ENCODE measurements at places on chromosomes 1 and 21.

GRCh38 chr1:203036537-203036936 lies 10.2 kb downstream of the PPFIA4 start:
- no peak for DNase-seq

- no peak for DNase-seq
Measured at GRCh38 chr1:182669266-182669665, 15.1 kb downstream of the RGS8 start.

DNA sequence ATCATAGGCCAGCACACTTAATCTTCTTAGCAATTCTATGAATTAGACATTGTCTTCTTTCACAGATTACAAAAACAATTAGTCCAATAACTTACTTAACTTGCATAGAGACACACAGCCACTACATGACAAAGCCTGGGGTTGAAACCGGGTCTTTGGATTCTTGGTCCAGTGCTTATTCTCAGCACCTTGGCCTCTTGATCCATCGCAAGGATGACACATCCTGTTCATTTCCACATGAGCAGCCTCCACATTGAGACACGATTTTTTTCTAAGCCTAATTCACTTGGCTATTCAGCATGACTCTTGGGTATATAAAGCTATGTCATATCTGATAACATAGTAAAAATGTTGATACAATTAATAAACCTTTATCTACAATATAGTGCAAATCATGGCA lies 221.0 kb upstream of the FOXD3 start:
- no peak for DNase-seq

DNA sequence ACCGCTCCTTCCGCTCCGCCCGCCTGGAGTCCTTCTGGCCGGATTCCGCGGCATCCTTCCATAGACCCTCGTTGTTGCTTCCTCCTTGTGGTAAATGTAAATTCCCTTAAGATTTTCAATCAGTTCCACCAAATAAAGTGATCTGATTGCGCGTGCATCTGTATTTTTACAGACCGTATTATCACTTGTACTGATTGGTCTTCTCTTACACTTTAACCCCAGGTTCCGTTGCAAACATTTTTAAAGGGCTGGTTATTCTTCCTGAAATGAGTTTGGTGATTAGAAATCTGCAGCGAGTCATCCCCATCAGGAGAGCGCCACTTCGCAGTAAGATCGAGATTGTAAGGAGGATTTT lies 483 bp downstream of the YBEY start:
- no peak for DNase-seq

- DNase-seq, result no peak
Measured at GRCh38 chr1:90193116-90193515, 198.2 kb downstream of the ZNF326 start.

DNA sequence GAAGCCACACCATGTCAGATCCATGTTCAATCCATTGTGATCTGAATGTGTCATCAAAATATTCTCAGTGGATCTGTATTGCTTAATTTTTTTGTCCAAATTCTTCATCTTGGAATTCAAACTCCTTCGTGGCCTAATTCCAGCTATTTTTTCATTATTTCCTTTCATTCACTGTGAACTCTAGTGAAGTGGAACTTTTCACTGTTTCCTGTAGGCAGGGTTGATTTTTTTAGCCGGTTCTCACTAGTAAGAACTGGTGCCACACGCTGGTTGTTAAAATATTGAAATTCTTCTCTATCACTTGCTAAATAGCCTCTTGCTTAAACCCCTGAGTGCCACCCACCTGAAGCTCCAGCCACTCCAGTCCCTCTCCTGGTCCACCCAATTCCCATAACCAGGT lies 7.6 kb upstream of the S100A11 start:
- no peak for DNase-seq

DNA sequence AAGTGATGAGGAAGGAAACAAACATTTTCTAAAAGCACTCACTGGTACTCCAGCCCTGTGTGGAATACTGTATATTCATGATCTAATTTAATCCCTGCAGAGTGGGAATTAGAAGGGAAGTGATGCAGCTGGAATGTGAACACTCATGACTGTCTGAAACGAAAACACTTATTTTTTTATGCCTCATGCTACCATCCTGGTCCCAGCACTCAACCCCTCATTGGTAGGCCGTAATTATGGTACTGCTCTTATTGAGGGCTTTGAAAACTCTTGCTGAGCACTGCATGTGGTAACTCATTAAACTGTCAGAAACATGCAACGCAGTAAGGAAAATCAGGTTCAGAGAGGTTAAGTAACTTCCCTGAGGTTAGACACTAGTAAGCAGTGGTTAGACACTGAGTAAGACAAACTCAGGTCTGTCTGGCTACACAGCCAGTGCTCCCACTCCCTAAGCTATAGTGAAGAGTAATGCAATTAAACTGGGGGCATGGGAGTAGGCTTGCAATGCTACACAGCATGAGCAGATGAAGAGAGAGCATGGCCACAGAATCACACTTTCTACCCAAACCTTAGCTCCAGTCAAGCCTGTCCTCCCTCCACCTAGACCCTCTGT lies 17.3 kb upstream of the TNFSF4 start:
- no peak for DNase-seq
